Cortex of kidney (tissue), 1 donor: ENCODE measurements at places on chromosomes 16 and 17.

GRCh38 chr17:8146381-8147140 lies 5.6 kb downstream of the PER1 start:
- DNase-seq: no peak

- no peak for DNase-seq
These were observed 1.9 kb upstream of the RSAD1 start for GRCh38 chr17:50476545-50477315.

- no peak for DNase-seq
These were observed 121.9 kb upstream of the TNRC6C start for GRCh38 chr17:77836557-77837041.

GRCh38 chr16:58418026-58418425 lies 25.8 kb downstream of the GINS3 start:
- DNase-seq: no peak

DNA sequence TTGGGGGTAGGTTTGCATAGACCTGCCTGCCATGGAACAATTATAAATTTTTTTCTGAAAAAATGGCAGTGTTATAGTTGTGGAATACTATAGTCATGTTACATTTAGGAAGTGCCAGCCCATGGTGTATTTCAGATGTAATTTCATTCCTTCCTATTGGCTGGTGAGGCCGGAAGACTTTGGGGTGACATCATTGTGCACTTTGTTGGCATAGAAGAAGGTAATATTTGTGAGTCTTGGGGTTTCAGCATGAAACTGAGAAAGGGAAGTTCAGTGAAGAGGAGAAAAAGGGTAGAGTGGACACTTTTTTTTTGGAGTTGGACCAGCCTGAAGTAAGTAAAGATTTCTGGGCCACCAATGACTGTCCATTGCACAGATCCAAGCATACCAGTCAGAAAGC lies 16.0 kb upstream of the HEATR6 start:
- no peak for DNase-seq

GRCh38 chr16:80924372-80924978 lies 82.2 kb downstream of the CMC2 start:
- no peak for DNase-seq

DNA sequence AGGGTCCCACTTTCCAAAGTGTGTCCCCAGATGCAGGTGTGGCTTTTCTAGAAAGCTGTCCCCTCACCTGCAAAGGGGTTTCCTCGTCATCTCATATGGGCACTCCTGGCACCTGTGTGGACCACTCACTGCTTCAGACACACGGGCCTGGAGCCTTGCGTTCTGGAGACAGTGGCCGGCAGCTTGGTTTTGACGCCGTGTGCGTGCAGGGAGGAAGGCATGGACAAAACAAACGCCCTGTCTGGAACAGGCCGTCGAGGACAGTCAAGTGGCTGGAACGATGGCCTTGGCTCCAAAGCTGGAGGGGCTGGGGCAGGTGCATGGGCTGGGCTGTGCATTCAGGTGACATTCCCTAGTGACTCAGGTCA lies 13.0 kb upstream of the C16orf95 start:
- DNase-seq: no peak

- DNase-seq: no peak
These were observed 64.7 kb downstream of the KLHDC4 start for GRCh38 chr16:87701078-87701460.

DNA sequence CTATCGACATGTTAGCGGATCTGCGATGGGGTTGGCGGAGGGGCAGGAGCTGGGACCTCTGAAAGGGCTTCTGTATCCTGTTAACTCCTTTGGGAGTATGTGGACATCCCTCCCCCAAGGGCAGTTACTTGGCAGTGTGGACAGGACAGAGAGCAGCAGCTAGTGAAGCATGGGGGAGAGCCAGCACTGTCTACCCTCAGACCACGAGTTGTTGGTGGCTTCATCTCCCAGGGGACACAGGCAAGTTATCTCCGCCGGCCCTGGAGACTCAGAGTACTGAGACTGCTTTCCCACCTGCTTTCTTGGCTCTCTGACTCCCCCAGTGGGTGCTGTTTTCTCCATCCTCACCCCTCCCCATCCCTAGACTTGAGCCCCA lies 5.3 kb upstream of the GFAP start:
- DNase-seq: no peak

DNA sequence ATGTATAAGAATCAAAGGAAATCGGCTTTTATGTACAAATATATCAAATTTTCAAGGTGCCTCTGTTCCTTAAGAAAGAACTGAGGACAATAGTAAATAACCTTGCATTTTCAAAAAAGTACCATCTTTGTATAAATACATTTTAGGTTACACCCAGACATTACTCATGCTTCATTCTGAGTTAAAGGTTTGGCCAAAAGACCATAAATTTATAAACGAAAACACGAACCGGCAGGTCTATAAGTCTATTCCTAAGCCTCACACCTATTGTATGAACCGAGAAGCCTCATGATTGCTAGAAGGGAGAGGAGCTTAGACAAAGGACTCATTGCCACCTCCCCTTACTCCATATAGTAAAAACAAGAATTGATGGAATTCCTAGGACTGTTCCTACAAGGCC lies 94.6 kb upstream of the PSMD7 start:
- DNase-seq: no peak

DNA sequence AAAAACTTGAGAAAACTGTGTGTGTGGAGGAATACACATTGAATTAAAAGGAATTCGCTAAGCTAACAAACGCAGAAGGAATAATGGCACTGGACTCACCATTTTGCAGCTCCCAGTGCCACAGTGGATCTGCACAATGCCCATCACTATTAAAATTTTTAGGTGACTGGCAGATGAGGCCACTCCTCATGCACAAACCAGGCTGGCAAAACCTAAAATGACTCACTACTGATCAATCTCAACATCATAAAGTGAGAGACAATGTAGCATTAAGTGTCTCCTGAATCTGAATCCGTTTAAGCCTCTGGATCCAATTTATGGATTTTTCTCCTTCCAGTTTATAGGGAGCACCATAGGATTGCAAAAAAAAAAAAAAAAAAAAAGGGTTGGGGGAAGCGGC lies 20.6 kb downstream of the MYH10 start:
- no peak for DNase-seq

GRCh38 chr16:7338826-7339225 lies 6.2 kb downstream of the RBFOX1 start:
- no peak for DNase-seq

GRCh38 chr17:75834928-75835653 lies 9.1 kb downstream of the UNC13D start:
- no peak for DNase-seq

DNA sequence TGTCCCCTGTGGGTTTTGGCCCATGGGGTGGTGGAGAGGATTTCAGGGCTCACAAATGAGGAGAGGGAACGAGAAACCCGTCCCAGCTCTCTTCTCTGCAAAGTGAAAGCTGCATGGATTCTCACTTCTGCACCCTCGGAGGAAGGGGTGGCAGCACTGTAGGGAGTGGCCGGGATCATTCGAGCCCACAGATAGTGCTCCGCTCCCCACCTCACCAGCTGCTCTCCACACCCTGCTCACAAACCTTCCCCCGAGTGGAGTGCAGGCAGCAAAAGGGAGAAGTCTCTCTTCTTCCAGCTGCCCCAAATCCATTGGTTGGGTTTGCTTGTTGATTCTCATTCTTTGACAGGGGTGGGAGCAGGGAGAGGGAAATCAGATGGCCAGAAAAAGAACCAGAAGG lies 20.1 kb downstream of the STAT5A start:
- no peak for DNase-seq

DNA sequence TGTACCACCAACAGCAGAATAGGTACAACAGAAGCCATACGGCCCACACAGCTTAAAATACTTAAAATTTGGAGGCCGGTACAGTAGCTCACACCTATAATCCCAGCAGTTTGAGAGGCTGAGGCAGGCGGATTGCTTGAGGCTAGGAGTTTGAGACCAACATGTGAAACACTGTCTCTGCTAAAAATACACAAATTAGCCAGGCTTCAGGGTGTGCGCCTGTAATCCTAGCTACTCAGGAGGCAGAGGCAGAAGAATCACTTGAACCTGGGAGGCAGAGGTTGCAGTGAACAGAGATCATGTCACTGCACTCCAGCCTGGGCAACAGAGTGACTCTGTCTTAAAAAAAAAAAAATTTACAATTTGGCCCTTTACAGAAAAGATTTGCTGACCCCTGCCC lies 17.0 kb downstream of the GFOD2 start:
- no peak for DNase-seq

- no peak for DNase-seq
These were observed 17.7 kb downstream of the NCBP3 start for GRCh38 chr17:3828151-3828851.

DNA sequence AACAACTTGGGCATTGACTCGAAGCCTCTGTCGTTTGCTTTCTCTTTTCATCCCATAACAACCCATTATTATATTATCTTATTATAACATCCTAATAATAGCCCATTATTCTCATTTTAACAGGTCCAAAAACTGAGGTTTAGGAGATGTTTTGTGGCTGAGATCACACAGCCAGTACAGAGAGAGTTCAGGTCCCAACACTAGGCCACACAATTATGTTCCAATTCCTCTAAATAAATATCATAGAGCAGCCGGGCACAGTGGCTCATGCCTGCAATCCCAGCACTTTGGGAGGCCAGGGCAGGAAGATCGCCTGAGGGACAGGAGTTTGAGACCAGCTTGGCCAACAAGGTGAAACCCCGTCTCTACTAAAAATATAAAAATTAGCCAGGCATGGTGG lies 40.3 kb upstream of the KIFC3 start:
- no peak for DNase-seq

DNA sequence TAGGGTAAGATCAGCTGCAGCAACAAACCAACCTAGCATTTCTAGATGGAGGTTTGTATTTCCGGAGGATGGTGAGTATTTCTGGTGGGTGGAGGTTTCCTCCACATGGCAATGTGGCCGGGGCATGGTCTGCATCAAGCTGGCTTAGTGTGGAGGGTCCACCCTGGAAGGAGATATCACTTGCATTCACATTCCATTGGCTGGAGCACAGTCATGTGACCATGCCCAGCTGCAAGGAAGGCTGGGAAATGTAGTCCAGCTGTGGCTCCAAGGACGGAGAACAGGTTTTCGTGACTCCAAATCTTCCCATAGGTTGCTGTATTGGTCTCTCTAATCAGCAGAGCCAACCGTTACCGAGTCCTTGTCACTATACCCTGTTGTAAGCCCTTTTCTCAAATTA lies 68.7 kb downstream of the RAI1 start:
- DNase-seq: no peak

DNA sequence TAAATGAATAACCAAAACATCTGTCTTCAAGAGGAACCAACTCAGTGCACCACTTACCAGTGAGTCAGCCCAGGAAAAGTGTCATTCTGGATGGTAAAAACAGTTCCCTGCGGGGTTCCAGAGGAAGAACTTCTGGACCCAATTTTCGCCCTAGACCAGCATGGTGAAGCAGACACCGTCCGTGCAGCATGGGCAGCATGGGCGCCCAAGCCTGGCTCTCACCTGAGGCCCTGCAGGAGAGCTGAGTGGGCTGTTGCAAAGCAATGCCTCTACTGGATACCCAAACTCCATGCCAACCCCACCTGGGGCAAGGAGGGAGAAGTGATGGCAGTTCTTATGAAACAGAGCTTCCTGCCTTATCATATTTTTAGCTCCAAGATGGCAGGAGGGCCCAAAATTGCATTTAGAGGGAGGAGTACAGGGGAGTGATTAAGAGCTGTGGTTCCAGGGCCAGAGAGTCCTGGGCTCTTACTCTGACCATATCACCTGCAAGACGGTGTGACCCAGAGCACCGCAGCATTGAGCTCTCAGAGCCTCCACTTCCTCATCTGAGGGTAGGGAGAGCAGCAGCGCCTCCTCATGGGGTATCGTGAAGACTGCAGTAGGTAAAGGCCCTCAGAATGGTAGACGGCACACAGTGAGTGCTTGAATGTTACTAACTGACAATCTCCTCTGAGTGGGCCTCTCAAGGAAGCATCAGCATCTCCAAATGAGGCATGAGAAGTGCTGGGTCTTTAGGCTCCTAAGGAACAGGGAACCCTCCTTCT lies 16.6 kb upstream of the INPP5K start:
- DNase-seq: no peak

DNA sequence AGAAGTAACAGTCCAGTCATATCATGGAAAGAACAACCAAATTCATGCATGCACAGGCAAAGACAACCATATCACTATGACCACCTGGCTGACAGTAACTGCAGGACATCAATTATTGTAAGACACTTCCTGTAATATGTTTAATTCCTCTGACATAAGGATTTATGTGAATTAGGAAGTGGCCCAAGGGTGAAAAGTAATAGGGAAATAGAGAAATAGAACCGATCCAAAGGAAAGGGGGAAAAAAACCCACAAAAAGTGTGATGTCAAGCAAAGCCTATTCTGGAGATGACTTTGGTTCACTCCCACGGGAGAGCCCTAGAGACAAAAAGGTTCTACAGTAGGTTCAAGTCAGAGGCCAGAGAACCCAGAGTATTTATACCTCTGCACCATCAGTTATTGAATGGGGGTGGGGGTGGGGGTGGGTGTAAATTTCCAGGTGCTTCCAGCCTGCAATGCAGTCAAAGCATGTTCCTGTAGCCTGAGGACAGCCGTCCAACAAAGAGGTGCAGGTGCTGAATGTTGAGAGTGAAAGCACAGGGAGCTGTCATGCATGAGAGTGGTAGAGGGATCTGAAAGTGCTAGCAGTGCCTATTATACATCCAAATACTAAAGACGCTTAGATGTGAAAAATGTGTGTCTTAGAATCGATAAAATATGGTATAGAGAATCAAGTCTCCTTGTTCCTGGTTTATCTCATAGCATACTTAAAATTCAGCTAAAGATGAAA lies 95.6 kb upstream of the HLF start:
- no peak for DNase-seq

GRCh38 chr17:65193305-65193704 lies 56.1 kb downstream of the RGS9 start:
- no peak for DNase-seq

- no peak for DNase-seq
These were observed 189.0 kb upstream of the CIBAR2 start for GRCh38 chr16:85301231-85301630.

DNA sequence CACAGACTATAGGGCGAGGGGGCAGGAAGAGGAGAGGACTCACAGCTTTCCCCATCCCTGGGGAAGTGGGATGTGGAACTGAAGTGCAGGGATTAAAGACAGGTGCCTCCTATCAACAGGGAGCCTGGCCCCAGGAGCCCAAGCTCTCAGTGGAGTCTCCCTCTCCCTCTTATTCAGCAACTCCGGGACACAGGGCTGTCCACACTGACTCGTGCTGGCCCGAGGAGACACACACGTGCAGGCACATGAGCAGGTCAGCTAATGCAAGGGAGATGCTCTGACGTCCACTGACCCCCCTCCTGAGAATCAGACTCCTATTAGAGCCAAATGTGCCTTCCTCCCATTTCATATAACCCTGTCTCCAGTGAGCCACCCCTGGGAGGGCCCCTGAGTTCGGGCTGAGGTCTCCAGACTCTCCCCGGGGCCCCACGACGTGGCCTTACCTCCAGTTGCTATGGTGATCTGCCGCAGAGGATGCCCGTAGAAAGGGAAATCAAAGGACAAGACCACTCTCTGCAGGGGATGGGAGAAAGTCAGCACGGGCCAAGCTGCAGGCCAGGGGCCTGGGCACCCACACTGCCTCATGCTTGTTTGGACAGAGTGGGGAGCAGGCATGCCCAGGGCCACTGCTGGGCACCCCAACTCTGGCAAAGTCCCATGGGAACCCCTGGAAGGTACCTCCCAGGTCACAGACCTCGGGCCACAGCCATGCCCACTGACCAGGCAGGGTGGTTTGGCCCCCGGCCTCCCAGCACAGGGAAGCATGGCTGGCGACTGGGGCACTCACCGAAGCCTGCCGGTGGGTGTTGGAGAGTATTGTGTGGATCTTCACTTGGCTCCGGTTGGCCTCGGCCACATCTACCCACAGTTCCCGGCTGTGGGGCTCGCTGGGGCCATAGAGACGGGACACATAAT lies 42.7 kb downstream of the PLXDC1 start:
- DNase-seq: no peak
